T-helper 17 cell (primary cell): ENCODE measurements at places on chromosomes 3 and 15.

DNA sequence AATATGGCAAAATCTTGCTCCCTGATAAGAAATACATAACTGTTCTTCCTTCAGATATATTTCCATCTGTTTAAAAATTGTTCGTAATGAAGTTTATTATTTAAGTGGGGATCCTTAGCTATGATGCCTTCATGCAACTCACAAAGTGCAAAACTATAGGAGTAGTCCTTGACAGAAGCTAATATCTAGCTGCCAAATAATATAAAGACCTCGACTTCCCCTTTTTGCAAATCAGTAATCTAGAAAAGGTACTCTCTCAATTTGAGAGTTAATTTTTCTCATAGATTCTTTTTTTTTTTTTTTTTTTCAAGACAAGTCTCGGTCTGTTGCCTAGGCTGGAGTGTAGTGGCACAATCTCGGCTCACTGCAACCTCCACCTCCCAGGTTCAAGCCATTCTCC, 23.0 kb downstream of the SLTM start:
- H3K27me3 ChIP-seq, result no peaks in the 10 kb centered on the region
- peaks cover 7% of the 10 kb centered on the region for H3K36me3 ChIP-seq
- peaks cover 38% of the 10 kb centered on the region for H3K4me1 ChIP-seq
- no peak overlapping the region for H3K4me3 ChIP-seq
- DNase-seq, result no peak

- H3K27me3 ChIP-seq, result peaks cover 5% of the 10 kb centered on the region
- H3K4me3 ChIP-seq, result no peak overlapping the region
- no peak for DNase-seq
- H3K4me1 ChIP-seq, result peaks cover 3% of the 10 kb centered on the region
- H3K27ac ChIP-seq, result no peak overlapping the region
- peaks cover 2% of the 10 kb centered on the region for H3K36me3 ChIP-seq
Observed at GRCh38 chr3:45760878-45761711, 35.2 kb downstream of the SLC6A20 start.

- H3K4me3 ChIP-seq, result no peak overlapping the region
- H3K36me3 ChIP-seq, result peaks cover 12% of the 10 kb centered on the region
- DNase-seq, result no peak
- no peak overlapping the region for H3K27ac ChIP-seq
- H3K4me1 ChIP-seq, result peaks cover 3% of the 10 kb centered on the region
- no peaks in the 10 kb centered on the region for H3K27me3 ChIP-seq
Observed at GRCh38 chr15:82150645-82151044, 104.8 kb upstream of the MEX3B start.

DNA sequence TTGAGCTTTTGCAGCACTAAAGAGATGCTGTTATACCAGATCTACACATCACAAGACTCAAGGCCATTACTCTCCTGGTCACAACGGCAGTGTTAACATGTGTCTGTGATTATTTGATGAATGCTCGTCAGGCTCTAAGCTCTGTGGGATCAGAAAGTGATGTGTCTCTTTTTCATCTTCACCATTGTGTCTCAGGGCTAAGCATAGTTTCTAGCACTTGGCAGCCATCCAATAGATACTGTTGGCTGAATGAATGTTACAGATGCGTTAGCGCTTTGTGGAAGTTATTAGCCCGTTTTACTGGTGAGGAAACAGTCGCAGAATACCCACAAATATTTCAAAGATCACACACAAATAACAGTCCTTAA, 1.2 kb upstream of the FAM81A start:
- H3K27ac ChIP-seq, result no peak overlapping the region
- DNase-seq, result no peak
- peaks cover 67% of the 10 kb centered on the region for H3K27me3 ChIP-seq
- H3K4me1 ChIP-seq, result peaks cover 20% of the 10 kb centered on the region
- H3K36me3 ChIP-seq, result peaks cover 3% of the 10 kb centered on the region

DNA sequence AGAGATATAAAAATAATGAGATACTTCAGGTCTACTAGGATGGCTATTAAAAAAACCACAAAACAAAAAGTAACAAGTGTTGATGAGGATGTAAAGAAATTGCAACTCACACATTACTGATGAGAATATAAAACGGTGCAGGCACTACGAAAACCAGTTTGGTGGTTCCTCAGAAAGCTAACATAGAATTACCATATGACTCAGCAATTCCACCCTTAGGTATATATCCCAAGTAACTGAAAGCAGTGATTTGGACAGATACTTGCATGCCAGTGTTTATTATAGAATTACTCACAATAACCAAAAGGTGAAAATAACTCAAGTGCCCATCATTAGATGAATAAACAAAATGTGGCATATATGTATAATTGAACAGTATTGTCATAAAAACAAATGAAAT, 87.5 kb upstream of the MELTF start:
- no peaks in the 10 kb centered on the region for H3K4me1 ChIP-seq
- no peak overlapping the region for H3K4me3 ChIP-seq
- H3K27me3 ChIP-seq, result no peaks in the 10 kb centered on the region

GRCh38 chr15:56877255-56877970, 41.0 kb upstream of the TCF12 start:
- H3K27me3 ChIP-seq, result peaks cover under 1% of the 10 kb centered on the region
- H3K4me1 ChIP-seq, result no peaks in the 10 kb centered on the region
- DNase-seq, result no peak
- H3K27ac ChIP-seq, result no peak overlapping the region

- peaks cover 2% of the 10 kb centered on the region for H3K36me3 ChIP-seq
- DNase-seq, result no peak
- H3K4me3 ChIP-seq, result peak overlapping the region; percentile 67
- H3K27me3 ChIP-seq, result peaks cover 14% of the 10 kb centered on the region
Observed at GRCh38 chr3:13621381-13622221, 72.7 kb downstream of the FBLN2 start.

GRCh38 chr3:61664105-61664482, 102.7 kb downstream of the PTPRG start:
- DNase-seq, result no peak
- no peaks in the 10 kb centered on the region for H3K36me3 ChIP-seq
- no peak overlapping the region for H3K4me3 ChIP-seq
- no peaks in the 10 kb centered on the region for H3K4me1 ChIP-seq

- H3K36me3 ChIP-seq, result no peaks in the 10 kb centered on the region
- H3K27me3 ChIP-seq, result peaks cover 79% of the 10 kb centered on the region
- H3K4me1 ChIP-seq, result no peaks in the 10 kb centered on the region
Observed at GRCh38 chr15:61087573-61087972, 141.5 kb downstream of the RORA start.

GRCh38 chr3:99925584-99926230, 108.0 kb downstream of the CMSS1 start:
- H3K27ac ChIP-seq, result no peak overlapping the region
- peaks cover 7% of the 10 kb centered on the region for H3K4me1 ChIP-seq
- DNase-seq, result no peak

GRCh38 chr15:25716414-25717126, 146.6 kb downstream of the ATP10A start:
- H3K27me3 ChIP-seq, result no peaks in the 10 kb centered on the region
- DNase-seq, result no peak
- peaks cover 5% of the 10 kb centered on the region for H3K4me1 ChIP-seq

- no peak overlapping the region for H3K4me3 ChIP-seq
- DNase-seq, result no peak
- H3K36me3 ChIP-seq, result no peaks in the 10 kb centered on the region
- no peak overlapping the region for H3K27ac ChIP-seq
- no peaks in the 10 kb centered on the region for H3K27me3 ChIP-seq
Observed at GRCh38 chr3:182521339-182521738, 272.0 kb upstream of the ATP11B start.

DNA sequence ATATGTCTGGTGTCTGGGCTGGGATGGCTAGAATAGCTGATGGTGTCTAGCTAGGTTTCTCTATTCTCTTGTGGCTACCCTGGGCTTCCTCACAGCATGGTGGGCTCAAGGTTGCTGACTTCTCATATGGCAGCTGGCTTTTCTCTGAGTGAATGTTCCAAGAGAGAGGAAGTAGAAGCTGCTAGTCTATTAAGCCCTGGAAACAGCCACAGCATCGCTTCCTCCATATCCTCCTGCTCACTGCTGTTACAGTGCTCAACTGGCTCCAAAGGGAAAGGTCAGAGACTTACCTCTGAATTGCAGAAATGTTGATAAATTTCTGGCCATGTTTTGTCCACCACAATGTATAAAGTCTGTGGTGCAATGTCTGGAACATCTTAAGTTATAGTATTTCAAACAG, 299.9 kb upstream of the ADAMTS9 start:
- no peaks in the 10 kb centered on the region for H3K27me3 ChIP-seq
- H3K36me3 ChIP-seq, result no peaks in the 10 kb centered on the region
- no peak for DNase-seq
- no peak overlapping the region for H3K4me3 ChIP-seq
- no peak overlapping the region for H3K27ac ChIP-seq
- no peaks in the 10 kb centered on the region for H3K4me1 ChIP-seq

DNA sequence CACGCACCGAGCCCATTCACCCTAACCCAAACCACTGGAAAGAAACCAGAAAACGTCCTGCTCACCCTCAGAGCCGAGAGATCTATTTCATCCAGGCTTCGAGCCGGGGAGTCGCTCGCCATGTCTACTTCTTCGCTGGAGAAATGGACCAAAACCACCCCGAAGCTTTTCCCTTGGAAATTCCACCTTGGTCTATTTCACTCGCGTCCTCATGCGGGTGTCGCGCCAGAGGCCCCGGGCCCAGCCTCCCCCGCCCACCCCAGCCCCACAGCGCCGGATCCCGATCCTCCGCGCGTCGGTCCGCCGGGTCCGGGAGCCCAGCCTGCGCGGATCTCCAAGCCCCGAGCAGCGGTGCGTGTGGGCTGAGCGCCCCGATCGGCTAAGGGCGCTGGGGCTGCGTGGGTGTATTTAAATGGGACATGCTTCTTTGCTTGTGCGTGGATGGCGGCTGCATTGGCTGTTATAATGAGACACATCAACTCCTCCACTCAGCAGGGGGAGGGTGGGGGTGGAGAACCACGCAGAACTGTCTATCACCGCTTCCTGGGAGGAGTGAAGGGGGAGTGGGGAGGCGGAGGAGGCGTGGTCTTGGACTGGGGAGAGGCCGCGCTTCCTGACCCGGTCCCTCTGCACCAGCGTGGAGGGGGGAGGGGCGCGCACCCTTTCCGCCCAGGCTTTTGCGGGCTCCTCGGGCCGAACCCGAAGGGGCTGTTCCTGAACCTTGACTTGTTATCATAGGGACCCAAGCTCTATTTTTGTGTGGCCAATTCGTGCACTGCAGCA, at the start of gene TNIK:
Gene TNIK (minus strand): TSS at position 464 of the 783 bp plus-strand sequence. CDS start 342 bp downstream, at position 122.
- H3K4me1 ChIP-seq, result peaks cover 50% of the 10 kb centered on the region
- DNase-seq, result peak; percentile 88
- H3K27me3 ChIP-seq, result no peaks in the 10 kb centered on the region
- H3K27ac ChIP-seq, result peak within 1 kb of the TSS; percentile 99
- peak within 1 kb of the TSS; percentile 100 for H3K4me3 ChIP-seq

DNA sequence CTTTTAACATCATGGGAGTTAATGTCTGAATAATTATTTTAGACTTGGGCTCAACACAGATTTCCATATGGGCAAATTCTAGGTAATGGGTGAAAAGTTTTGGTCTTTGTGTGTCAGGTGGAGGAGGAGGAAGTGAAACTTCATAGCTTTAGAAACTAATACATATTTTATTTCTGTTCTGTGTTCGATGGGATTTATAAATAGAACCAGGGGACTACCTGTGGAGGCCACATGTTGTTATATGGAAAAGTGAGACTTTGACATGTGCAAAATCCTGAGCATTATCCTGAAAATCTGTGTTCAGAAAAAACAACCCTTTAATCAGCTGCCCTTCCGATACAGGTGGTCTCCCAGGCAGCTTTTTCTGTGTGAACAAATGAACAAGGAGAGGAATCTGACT, 209.5 kb downstream of the SOX2 start:
- H3K27me3 ChIP-seq, result no peaks in the 10 kb centered on the region
- DNase-seq, result no peak
- H3K4me3 ChIP-seq, result no peak overlapping the region
- H3K36me3 ChIP-seq, result no peaks in the 10 kb centered on the region
- H3K27ac ChIP-seq, result no peak overlapping the region
- H3K4me1 ChIP-seq, result no peaks in the 10 kb centered on the region

GRCh38 chr15:63065262-63066221, 23.0 kb downstream of the TPM1 start:
- DNase-seq, result no peak
- no peaks in the 10 kb centered on the region for H3K27me3 ChIP-seq
- peaks cover 4% of the 10 kb centered on the region for H3K4me1 ChIP-seq
- no peak overlapping the region for H3K4me3 ChIP-seq
